Kidney glomerular epithelial cell (primary cell): ENCODE measurements at places on chromosomes 4 and X.

- DNase-seq = no peak
Observed at GRCh38 chr4:1367230-1367935, 20.4 kb downstream of the UVSSA start.

DNA sequence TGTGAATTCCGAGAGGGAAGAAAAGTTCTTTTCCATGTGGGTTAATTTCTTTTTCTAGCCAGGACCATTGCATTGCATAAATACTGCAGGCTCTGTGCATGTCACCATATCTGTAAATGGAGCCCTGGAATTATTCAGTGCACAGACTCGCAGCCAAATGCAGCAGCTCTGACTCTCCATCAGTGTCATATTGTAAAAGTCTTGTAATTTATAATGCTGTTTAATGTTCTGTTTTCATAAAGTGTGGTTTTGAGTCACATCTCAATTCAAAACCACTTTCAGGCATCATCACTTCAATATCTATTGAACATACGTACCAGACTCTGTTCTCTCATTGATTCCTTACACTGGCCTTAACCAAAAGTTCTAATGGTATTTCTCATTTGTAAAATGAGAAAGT is 193.9 kb upstream of the RPL34 start:
- no peak for DNase-seq

- no peak for DNase-seq
Observed at GRCh38 chr4:53208753-53209152, 157.1 kb downstream of the SCFD2 start.

GRCh38 chr4:10019521-10020051 is 1.7 kb downstream of the SLC2A9 start:
- no peak for DNase-seq

- no peak for DNase-seq
Observed at GRCh38 chr4:24824720-24825119, 29.3 kb downstream of the SOD3 start.

GRCh38 chr4:139763205-139763604 is 97.6 kb downstream of the MGST2 start:
- no peak for DNase-seq
